Stimulated activated CD8-positive, alpha-beta memory T cell treated with anti-CD3 and anti-CD28 coated beads, Interleukin-2, amount 100 ng/mL, for 1 hour (primary cell): ENCODE measurements at places on chromosomes 3 and 15.
A peak's percentile ranks its signal among the peaks of the same experiment; 100 is the strongest.

GRCh38 chr3:145911016-145911415 lies 250.0 kb downstream of the PLOD2 start:
- no peak for DNase-seq

DNA sequence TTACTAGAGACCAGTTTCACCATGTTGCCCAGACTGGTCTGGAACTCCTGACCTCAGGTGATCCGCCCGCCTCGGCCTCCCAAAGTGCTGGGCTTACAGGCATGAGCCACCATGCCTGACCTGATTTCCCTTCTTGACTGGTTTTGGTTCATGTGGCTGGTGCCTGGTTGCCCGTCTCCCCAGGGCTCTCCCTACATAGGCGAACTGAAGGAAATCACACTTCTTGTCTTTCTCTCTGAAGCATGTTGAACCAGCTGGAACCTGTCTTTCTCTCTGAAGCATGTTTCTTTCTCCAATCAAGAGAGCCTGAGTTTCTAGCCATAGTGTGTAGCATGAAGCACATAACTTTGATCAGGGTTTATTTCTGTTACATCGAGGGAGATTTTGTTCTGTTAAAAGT lies 16.3 kb upstream of the SAMD7 start:
- no peak for DNase-seq

DNA sequence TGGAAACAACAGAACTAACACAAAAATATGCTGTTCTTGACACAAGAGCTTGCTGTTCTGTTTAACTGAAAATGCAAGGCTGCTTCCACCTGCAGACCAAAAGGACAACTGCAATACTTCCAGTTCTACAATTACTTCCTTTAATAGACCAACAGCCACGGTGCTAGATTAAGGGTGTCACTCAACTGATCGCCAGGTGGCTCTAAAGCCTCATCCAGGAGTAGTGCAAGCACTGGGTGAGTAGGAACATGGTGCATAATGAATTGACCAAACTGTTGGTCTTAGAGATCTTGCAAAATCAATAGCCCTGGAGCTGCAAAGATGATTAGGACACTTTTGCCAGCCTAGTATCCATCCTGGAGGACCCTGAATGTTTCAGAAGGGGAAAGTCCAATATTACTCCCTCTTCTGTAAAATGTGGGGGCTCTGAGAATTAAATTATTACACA lies 3.6 kb upstream of the CLDN16 start:
- DNase-seq, result no peak

- no peak for DNase-seq
These were observed 164.7 kb upstream of the UBE2E2 start for GRCh38 chr3:23038471-23038870.

DNA sequence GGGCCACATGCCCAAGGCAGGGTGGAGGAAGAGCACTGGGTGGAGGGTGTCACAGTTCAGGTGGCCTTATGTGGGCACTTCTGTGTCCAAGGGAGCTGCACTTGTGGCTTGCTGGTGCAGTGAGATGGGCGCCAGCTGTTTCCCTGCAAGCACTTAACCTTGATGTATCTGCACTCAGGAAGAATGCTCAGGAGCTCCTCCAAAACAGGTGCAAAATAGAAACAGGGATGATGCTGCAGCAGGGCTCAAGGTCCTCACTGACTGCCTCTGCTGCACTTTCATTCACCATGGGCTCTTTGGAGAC lies 151.3 kb downstream of the CADPS start:
- DNase-seq, result no peak

- DNase-seq, result no peak
These were observed 7.2 kb downstream of the TM4SF1 start for GRCh38 chr3:149369991-149370866.

DNA sequence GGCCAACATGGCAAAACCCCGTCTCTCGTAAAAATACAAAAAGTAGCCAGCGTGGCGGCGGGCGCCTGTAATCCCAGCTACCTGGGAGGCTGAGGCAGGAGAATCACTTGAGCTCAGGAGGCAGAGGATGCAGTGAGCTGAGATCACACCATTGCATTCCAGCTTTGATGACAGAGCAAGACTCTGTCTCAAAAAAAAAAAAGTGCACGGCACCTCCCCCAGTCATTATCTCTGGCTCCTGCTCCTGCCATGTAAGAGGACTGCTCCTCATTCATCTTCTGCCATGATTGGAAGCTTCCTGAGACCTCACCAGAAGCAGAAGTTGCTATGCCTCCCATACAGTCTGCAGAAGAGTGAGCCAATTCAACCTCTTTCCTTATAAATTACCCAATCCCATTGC lies 4.0 kb upstream of the ALG1L2 start:
- DNase-seq, result no peak

- DNase-seq, result no peak
These were observed 69.7 kb downstream of the NPAP1 start for GRCh38 chr15:24745290-24745689.

GRCh38 chr3:195101927-195102608 lies 168.9 kb downstream of the XXYLT1 start:
- no peak for DNase-seq

- no peak for DNase-seq
These were observed 29.9 kb downstream of the SLC49A4 start for GRCh38 chr3:122824465-122825381.

DNA sequence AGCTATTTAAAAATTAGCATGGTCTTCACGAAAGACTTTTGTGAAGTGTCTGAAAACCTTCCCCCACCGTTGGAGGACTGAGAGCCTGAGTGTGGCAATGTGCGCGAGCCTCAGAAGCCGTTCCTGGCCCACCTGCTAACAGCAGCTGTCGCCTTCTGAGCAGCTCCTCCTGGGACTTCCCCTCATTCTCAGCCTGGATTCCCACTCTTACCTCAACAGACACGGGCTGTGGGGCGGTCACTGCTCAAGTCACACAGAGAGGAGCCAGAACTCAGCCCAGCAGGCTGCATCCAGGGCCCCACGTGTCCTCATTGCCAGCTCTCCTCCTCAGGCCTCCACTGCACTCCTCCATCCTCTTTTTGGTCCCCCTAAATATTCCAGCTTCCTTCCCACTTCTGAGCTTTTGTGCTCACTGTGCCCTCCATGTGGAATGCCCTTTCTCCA lies 7.8 kb downstream of the DNASE1L3 start:
- DNase-seq, result no peak

DNA sequence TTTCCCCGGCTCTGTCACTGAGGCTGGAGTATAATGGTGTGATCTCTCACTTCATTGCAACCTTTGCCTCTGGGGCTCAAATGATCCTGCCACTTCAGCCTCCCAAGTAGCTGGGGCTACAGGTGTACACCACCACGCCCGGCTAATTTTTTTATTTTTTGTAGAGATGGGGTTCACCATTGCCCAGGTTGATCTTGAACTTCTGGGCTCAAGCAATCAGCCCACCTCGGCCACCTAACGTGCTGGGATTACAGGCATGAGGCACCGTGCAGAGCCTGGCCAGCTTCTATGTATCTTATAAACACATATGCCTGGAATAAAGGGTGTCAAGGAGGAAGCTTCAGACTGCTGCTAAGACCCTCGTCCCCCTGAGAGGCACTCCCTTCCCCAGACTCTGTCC lies 4.2 kb downstream of the ZNF589 start:
- DNase-seq, result no peak

- no peak for DNase-seq
These were observed 340.5 kb upstream of the NECTIN3 start for GRCh38 chr3:110731148-110731547.

DNA sequence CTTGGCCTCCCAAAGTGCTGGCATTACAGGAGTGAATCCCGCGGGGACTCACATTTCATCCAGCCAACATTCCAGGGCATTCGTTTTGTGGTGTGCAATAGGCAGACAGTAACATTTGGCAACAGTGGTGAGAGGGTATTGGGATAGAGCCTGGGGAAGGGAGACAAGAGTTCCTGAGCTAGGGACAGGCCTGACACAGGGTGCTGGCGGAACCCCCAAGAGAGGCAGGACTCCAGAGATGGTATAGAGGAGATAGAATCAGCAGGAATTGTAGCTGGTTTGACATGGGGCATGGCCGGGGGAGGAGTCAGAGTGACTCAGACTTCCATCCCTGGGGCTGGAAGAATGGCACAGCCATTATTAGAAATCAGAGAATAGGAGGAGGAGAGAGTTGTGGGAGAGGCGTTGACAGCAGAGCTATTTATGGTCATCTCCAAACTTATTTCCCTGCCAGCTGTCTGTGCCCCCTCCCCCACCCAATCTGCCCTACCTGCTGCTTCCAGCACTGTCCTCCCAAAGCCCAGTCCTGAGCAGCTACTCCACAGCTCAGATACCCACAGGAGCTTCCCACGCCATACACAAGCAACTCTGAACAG lies 4.4 kb upstream of the IDH2 start:
- DNase-seq, result no peak

DNA sequence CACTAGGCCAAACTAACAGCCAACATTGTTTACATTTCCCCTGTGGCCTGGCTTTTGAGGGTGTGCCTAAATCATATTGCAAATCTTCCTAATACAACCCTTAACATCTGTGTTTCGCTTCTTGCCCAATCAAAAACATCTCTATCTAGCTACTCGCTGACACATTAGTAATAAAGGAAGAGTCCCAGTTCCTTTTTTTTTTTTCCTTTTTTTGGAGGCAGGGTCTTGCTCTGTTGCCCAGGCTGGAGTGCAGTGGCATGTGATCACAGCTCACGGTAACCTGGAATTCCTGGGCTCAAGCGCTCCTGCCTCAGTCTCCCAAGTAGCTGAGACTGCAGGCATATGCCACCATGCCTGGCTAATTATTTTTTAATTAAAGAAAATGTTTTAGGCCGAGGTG lies 2.1 kb upstream of the SRPRB start:
- no peak for DNase-seq

DNA sequence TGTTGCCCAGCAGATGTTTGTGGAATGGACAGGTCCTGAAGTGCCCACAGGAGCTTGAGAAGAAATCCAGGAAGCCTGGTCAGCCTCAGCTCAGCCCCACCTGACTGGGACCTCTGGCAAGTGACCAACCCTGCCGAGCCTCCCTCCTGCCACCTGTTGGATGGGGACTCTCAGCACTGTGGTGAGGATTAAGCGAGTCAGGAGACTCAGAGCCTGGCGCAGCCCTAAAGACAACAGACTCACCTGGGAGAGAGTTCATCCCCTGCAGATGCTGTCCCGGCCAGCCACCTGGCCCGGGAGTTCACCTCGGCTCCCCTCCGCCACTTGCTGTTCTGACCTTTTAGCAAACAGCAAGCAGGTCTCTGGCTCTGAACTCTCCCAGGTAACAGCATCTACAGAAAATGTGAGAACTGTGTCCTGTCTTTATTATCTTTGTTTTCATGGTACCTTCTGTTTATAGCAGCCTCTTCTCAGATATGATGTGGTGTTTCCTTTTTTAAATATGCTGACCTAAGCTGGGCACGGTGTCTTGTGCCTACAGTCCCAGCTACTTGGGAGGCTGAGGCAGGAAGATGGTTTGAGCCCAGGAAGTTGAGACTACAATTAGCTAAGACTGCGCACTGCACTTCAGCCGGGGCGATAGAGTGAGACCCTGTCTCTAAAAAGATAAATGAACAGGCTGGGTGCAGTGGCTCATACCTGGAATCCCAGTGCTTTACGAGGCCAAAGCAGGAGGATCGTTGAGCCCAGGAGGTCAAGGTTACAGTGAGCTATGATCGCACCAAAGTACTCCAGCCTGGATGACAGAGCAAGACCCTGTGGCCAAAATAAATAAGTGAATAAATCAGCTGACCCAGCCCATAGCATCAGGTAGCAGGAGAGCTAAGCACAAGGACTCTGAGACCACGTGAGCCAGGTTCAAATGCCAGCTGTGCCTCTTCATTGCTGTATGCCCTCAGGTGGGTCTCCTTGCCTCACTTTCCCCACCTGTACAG lies 32.4 kb upstream of the SLC6A6 start:
- no peak for DNase-seq

DNA sequence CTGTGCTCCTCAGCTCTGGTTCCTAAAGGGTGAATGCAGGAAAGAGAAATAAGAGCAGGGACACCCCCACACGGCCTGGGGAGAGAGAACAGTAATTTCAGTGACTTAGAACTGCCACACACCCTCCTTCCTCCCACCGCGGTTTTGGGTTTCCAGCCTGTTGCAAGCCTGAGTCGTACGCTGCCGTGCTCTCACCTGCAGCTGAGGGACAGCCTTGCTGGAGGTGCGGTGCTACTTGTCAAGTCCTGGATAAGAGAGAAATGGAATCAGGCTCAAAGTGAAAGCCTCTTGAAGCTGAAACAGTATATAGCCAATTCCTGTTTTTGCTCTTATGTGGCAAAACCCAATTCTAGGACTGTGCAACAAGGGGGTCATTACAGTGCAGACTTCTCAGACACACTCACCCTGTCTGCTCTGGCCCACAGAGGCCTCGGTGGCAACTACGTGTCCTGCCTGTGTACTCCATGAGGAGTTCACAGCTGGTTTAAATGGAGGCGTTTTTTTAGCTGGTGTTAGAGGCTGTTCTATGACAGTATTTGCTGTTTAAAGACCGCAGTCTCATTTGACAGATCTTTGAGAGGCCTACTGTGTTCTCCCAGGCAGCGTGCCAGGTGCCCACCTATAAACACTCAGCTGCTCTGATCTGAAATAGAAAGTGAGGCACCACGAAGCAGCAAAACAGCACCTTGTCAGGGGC lies 42.9 kb downstream of the TBC1D2B start:
- peak; percentile 63 for DNase-seq

GRCh38 chr3:18778598-18778997 lies 353.5 kb upstream of the SATB1 start:
- no peak for DNase-seq

DNA sequence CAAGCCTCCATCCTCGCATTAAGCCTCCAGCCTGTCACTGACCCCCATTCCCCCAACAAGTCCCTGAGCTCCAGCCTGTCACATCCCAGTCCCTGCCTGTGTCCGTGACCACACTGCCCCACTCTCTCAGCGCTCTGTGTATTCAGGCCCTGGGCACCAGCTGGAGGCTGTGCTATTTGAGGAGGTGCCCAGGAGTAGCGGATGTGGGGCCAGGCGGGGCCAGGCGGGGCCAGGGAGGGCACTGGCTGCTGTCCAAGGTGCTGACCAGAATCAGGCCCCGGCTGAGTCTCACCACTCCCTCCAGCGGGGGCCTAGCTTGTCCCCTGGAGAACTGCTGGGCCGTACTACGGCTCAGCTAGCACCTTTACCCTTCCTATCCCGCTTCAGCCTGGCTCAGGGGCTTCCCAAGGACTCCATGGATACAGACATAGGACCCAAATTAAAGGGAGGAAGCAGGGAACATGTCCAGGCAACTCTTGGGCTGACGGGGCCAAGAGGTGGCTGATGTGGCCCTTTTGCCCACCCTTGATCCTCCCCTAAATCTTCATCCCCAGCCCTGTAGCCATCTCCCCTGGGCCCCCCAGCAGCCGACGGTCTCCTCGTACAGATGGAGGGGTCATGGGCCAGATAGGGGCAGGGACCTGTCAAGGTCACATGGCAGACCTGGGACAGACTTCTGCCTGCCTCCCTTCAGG lies 1.1 kb downstream of the HHATL start:
- peak; percentile 26 for DNase-seq

- no peak for DNase-seq
These were observed 29.7 kb downstream of the MRPS11 start for GRCh38 chr15:88497109-88497765.
